ENCODE measurements at places on chromosomes 5 and 9.

DNA sequence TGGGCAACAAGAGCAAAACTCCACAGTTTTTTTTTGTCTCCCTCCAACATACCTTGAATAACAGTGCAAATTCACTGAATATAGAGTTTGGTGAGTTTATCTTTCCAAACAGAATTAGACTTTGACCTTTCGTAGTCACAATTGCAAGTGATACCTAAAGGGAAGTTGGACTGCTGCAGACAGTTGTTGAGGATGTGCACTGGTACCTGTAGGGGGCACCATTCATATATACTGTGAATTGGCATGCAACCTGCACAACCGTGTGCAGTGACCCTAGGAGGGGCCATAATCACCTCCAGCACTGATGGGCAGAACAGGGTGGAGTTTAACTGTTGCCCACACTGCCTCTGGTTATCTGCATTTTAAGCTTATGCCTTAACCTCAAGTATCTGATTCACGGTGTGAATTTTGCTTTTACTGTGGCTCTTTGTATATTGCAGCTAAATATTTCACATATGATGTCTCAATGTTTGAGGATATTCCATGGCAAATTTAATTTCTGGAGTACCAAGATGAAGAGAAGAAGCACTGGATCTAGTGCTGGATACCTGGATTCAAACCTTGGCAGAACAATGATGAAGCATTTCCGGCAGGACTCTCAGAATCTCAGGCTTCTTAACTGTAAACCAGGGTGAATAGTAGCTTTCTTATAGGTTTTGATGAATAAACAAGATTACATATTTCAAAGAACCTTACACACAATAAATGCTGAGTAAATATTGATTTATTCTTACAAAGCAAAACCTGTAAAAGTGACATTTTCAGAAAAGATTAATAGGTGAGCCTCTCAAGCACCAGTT, 144.3 kb downstream of the ACTBL2 start:
- DNase-seq: no peak

DNA sequence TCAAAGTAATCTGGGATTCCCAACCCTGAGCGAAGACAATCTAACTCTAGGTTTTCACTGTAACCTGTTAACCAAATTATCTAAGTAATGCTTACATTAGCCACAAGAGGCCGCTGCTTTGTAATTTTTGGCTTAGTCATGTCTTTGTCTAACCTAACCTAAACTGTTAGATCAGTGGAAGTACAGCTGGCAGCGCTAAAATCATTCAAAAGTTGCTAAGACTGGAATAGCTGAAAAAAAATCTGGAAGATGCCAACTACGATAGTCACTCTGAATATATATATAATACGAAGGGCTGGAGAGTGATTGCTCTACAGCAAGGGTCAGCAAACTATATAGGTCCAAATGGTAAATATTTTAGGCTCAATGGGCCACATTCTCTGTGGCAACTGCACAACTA, 60.2 kb downstream of the FBXO38 start:
- peak; percentile 50 for DNase-seq

DNA sequence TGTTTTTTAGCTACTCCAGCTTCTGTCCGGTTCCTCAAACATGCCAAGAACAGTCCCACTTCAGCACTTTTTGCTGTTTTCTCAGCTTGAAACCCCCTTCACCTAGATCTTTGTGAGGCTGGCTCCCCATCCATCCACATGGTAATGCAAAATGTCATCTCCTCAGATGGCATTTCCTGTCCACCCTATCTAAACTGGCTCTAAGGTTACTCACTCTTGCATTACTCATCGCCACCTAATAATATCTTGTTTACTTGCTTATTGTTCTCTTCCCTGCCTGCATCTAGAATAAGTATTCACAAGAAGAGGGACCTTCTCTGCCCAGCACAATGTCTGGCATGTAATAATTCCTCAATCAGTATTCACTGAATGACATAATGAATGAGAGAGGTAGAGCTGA, 220.1 kb downstream of the FAM114A2 start:
- no peak for DNase-seq

DNA sequence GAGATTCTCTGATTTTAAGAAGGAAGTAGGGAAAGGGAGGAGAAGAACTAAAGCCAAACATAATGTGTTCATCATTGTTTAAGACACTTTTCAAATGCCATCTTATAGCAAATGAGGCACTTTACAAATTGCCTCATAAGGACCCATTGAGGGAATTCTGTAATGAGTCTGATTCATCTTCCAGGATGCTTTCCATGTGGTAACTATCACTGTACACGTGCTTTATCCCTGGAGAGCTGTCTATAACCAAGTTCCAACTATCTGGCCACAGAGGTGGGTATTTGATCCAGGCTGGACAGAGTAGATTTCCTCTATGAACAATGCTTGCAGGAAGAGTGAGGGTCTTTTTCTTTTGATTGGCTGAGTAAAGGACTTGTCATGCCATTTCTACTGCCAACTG, 183.5 kb upstream of the NFIB start:
- no peak for DNase-seq

GRCh38 chr5:73434907-73435306, 13.7 kb downstream of the FOXD1 start:
- DNase-seq: no peak

GRCh38 chr9:78788101-78788500, 491.2 kb downstream of the PSAT1 start:
- DNase-seq: no peak

GRCh38 chr9:91082731-91083130, 279.0 kb downstream of the AUH start:
- no peak for DNase-seq

GRCh38 chr5:140549237-140550144, 2.0 kb downstream of the EIF4EBP3 start:
- no peak for DNase-seq

- no peak for DNase-seq
Observed at GRCh38 chr5:143992496-143992895, 178.0 kb downstream of the YIPF5 start.

GRCh38 chr9:114631166-114631565, 20.1 kb downstream of the TMEM268 start:
- DNase-seq: no peak
